ENCODE measurements at places on chromosomes 11 and 22.

GRCh38 chr11:45383224-45383623, 97.1 kb upstream of the SYT13 start:
- DNase-seq: no peak

GRCh38 chr11:2758751-2759150, 59.0 kb upstream of the KCNQ1OT1 start:
- DNase-seq: no peak

DNA sequence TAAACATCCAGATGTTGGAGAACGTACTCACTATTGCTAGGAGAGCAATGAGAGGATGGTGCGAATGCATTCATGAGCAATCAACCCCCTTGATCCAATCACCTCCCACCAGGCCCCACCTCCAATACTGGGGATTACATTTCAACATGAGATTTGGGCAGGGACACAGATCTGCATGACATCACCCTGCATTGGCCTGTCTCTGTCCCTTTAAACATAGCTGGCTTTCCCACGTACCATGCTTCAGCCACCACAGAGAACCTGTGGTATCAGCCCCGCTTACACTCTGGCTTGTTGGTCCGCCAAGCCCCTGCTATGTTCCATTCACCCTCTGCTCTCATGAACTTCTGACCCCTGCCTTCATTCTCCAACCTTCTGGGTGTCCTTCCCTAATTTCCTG, 157.5 kb upstream of the E2F8 start:
- DNase-seq: no peak

GRCh38 chr11:823441-824291, 4.1 kb upstream of the CRACR2B start:
- DNase-seq: no peak

GRCh38 chr22:29158546-29158945, 47.1 kb upstream of the EMID1 start:
- DNase-seq: no peak

- DNase-seq: no peak
These were observed 14.4 kb downstream of the TALDO1 start for GRCh38 chr11:761526-762108.

DNA sequence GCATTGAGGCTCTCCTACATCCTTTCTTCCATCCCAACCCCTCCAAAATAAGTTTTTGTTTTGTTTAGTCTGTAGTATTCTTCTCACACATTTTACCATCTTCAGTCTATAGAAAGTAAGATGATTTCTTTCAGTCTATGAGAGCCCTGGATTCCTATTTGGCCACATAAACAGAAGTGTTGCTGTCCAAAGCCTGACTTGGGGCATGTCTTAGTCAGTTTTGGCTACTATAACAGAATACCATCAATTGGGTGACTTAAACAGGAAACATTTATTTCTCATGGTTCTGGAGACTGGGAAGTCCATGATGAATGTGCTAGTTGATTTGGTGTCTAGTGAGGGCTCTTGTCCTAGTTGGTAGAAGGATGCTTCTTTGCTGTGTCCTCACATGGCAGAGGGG, 146.8 kb upstream of the DDI1 start:
- DNase-seq: no peak

- DNase-seq: no peak
These were observed 17.6 kb downstream of the C22orf31 start for GRCh38 chr22:29043906-29044575.

- DNase-seq: peak; percentile 56
These were observed 29.3 kb downstream of the CELF1 start for GRCh38 chr11:47523490-47524225.

GRCh38 chr11:66978717-66979116, 3.6 kb downstream of the C11orf86 start:
- DNase-seq: no peak

- no peak for DNase-seq
These were observed 27.0 kb downstream of the TESMIN start for GRCh38 chr11:68724293-68724692.

DNA sequence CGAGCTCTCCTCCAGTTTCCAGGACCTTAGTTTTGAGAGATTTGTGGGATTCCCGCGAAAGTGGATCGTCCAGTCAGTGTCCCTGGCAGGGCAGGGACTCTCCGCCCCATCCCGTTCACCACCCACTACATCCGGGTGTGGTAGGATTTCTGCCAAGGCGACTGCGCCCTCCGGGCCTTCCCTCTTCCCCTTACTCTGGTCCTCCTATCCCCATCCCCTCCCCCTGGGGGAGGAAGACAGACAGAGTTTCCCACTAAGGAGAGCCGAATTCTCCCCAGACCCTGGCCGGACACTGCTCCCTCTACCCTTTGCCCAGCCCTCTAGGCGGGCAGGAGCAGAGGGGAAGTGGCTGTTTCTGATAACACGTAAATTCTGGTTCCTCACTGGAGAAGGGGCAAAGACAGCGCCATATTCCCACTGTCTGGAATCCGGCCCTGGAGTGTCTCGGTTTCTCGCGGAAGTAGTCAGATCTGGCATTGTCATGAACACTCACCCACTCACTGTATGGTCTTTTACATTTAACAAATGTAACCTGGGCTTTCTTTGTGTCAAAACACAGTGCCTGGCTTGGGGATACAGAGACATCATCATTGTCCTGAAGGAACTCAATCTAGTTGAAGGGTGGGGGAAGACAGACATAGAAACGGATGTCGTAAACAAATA, 1.1 kb upstream of the NECTIN1 start:
- peak; percentile 54 for DNase-seq

GRCh38 chr11:68439355-68440065, 21.0 kb upstream of the PPP6R3 start:
- DNase-seq: no peak

GRCh38 chr11:35207471-35208403, 68.8 kb downstream of the CD44 start:
- no peak for DNase-seq

- no peak for DNase-seq
These were observed 12.3 kb downstream of the TCF20 start for GRCh38 chr22:42258126-42258525.

DNA sequence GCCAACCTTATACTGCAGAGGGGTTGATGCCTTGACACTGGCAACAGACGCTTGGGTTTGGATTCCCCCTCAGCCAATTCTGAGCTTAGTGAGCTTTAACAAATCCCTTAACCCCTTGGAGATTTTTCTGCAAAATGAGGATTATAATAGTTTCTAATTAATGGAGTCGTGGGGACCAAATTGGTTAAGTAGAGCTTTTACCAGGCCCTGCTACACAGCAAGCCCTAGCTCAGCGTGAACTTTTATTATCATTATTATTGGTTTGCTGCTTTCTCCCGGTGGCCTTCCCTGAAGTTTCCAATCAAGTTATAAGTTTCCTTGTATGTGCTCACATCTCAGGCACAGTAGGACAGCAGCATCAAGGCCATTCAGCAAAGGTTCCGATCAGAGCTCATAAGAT, 156.6 kb upstream of the GUCY1A2 start:
- DNase-seq: no peak

DNA sequence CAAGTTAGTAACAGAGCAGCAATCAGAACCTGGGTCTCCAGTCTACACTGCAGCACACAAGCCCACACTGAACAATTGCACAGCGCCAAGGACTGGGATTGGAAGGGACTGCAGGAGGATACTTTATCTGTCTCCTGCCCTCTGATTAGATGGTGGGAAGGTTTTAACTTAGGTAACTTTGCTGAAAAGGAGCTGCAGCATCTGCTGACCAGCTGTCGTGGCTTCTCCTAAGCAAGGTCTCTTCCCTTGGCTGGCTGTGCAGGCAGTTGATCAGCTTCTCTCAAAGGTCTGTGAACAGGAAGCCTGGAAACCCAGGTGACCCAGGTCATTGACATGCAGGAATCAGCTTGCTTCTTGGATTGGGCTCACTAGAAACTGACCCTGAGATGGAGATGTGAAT, 82.4 kb downstream of the ISX start:
- DNase-seq: no peak

GRCh38 chr22:36328635-36329253, 59.0 kb downstream of the MYH9 start:
- no peak for DNase-seq

DNA sequence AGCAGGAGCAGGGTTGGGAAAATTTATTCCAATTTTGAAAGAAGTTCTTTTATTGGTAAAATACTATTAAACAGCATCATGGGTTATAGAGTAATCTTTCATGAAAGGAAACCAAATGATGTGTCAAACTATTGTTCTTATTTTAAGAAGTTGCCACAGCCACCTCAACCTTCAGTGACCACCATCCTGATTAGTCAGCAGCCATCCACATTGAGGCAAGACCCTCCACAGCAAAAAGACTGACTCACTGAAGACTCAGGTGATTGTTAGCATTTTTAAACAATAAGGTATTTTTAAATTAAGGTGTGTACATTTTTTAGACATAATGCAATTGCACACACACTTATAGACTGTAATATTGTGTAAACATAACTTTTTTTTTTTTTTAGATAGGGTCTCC, 3.7 kb upstream of the HEPHL1 start:
- no peak for DNase-seq

DNA sequence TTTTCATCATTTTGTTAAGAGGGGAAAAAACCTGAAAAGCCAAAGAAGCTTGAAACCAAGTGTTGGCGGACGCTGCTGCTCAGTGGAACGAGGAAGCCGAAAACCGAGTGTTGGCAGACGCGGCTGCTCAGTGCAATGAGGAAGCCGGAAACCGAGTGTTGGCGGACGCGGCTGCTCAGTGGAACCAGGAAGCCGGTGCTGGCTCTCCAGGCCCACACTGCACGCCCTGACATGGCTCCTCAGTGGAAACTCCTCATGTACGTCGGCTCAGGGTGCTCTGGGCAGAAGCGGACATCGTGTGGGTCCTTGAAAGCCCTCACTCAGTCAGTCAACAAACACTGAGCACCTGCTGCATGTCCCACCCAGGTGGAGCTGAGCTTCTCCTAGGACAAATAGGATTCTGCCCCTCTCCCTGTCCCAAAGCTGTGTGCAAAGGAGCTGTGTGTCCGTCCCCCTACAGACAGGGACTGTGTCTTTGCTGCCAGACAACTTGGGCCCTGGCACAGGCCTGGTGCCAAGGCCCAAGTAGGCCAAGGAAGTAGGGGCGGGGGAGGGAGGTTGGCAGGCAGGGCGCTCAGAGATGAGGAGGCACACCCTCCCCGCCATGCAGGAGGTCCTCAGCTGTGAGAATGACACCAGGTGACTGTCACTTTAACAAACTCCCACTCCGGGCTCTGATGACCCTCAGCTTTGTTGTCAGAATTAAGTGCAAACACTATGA, 37.3 kb downstream of the PHF21B start:
- peak; percentile 3 for DNase-seq

GRCh38 chr11:18132341-18132740, at the start of gene MRGPRX3:
Gene MRGPRX3, plus strand, starts transcription at chr11:18132571. Its CDS starts 4,632 bp downstream, at chr11:18137203.
- DNase-seq: no peak

GRCh38 chr11:1219834-1220815, 2.7 kb upstream of the MUC5B start:
- DNase-seq: peak; percentile 34

DNA sequence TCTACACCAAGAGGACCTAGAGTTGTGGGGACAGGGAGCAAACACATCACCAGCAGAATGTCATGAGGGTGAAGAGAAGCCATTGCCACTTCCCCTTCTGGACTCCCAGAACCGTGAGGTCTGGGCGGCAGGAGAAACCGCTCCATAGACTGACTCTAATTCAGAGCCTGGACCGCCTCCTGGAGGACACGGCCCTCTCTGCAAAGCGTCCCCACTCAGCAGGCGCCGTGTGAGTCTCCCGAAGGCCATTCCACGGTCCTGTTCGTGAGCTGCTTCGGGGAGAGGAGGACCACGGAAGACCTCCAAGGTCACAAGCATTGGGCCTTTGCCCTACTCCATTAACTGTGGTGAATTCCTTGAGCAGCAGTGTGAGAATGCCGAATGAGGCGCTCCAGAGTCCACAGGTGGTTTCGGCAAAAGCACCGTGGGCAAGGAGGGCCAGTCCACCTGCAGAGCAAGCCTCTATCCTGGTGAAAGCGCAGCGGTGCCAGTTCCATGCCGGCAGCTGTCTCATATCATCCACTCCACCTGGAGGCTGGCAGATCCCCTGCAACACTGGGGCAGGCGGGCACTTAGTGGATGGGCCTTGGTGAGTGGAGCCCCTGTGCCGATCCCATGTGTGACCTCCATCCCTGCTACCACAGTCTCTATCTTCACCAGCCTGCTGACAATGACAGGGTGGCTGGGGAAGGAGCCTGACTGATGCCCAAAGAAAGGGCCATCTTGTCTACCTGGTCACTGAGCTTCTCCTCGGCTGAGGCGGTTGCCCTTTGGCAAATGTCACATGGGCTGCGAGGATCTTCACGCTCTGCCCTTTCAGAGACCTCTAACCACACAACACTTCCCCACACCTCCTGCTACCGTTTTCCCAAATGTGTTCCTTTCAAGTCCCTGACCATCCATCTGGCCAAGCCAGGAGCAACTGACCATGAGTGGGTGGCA, 7.5 kb downstream of the C11orf21 start:
- no peak for DNase-seq

DNA sequence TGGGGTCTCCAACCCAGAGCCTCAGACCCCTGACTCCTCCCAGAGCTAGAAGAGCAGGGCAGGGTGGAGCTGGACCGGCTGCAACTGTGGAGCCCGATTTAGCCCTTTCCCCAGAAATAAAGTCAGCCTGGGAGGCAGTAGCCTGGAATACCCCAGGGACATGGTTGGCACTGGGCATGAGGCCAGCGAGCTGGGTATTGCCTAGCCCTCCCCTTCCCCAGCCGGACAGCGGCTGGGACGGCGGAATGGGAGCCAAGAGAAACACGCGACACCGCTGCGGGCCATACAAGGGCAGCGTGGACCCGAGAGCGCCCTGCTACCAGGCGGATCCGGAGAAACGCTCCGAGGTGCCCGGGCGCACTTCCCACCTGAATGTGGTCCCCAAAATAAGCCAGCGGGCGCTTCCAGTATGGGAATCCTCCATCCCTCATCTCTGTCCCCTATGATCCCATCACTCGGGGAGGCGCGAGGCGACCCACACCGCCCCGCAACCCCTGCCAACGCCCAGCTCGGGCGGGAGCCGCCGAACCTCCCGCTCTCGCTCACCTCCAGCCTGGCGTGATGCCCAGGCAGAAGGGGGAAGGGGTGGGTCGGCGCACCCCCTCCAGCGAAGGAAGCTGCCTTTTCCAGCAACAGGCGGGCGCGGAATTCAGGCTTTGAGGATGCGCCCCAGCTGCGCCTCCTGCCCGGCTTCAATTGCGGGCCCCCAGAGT, 758 bp downstream of the MCAM start:
- peak; percentile 59 for DNase-seq

- no peak for DNase-seq
These were observed 108.3 kb downstream of the PTPRJ start for GRCh38 chr11:48088682-48089050.

Measured in HT-29 (cell line).